ENCODE measurements at places on chromosomes 3 and 15.

- DNase-seq: no peak
Measured at GRCh38 chr3:120052225-120052624, 42.0 kb downstream of the GSK3B start.

DNA sequence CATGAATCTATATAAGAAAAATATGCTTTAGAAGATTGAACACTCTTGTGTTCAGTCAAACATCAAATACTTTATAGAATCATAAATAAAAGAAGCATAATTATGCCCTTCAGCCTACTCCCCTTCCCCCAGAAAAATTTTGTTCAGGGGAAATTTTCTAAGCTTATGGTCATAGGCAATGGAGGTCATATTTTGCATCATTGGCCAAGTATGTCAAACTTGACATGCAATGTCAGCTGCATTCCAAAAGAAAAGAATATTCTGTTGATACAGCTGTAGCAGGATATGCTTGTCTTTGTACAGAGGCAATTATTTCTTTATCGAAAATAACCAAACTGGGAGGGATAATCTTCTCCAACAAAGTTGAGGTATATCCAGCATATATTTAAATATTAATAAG lies 328.2 kb downstream of the ZIC1 start:
- no peak for DNase-seq

DNA sequence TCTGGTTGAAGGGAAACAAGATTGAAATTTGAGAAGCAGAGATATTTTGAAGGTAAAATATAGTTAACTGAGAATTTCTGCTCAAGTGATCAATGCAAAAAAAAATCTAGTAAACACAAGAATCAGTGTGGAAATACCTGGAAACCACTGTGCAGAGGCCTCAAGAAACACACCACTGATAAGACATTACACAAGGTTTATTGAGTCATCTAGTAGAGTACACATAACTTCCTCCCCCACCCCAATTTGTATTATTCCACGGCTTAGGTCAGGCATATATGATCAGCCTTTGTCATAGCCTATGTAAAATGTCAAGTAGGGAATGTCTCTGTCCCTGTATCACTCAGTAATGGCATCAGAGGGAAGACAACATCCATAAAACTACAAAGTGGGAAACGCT lies 447.8 kb upstream of the BCHE start:
- no peak for DNase-seq

GRCh38 chr3:141302364-141303141 lies 65.8 kb upstream of the ZBTB38 start:
- DNase-seq: no peak

DNA sequence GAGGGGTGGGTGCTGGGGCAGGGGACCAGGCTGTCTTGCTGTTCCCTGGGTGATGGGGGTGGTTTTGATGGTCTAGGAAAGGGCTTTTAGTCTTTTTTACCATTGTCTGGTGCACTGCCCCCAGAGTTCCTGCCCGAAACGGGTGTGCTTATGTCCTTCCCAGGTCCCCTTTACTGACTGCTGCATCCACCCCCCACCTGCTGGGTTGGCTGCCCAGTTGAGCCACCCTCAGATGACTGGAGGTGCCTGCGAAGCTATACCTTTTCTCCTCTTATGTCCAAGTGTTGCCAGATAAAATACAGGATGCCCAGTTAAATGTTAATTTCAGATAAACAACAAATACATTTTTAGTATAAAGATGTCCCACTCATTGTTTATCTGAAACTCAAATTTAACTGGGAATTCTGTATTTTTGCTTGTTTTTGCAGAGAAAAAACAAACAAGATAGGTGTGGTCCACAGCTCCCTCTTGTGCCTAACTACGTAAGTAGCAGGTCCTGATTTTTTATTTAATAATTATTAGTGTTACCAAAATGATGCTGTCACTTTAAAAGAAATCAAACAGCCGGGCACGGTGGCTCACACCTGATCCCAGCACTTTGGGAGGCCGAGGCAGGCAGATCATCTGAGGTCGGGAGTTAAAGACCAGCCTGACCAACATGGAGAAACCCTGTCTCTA lies 6.1 kb upstream of the RPP14 start:
- no peak for DNase-seq
